ENCODE measurements at places on chromosomes 5 and 9.

GRCh38 chr9:26244661-26245451, 566.6 kb upstream of the TUSC1 start:
- DNase-seq = no peak

DNA sequence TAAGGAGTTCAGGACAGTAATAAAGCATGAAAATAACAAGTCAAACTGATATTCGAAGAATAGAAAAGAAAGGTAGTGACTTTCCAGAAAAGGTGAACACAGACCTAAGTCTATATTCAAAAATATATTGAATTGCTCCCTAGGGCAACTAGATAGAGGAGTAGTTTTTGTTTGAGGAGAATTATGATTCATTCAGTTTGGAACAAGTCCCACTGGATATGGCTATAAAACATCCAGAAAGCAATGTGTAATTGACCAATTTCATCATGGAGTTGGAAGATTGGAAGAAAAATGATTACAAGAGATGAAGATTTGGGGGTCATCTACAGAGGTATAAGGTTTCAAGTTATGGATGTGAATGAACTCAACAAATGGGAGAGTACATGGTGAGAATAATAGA, 117.5 kb upstream of the ZNF462 start:
- no peak for DNase-seq

GRCh38 chr9:8552732-8553131, 753.2 kb upstream of the DMAC1 start:
- no peak for DNase-seq

- no peak for DNase-seq
These were observed 107.8 kb downstream of the ZNF354C start for GRCh38 chr5:179167871-179168451.

GRCh38 chr9:120783602-120784047, 9.6 kb downstream of the FBXW2 start:
- DNase-seq = no peak

GRCh38 chr5:73158313-73158712, 14.7 kb upstream of the TMEM174 start:
- no peak for DNase-seq

- DNase-seq = no peak
These were observed 127.7 kb upstream of the RAD23B start for GRCh38 chr9:107155244-107155817.

DNA sequence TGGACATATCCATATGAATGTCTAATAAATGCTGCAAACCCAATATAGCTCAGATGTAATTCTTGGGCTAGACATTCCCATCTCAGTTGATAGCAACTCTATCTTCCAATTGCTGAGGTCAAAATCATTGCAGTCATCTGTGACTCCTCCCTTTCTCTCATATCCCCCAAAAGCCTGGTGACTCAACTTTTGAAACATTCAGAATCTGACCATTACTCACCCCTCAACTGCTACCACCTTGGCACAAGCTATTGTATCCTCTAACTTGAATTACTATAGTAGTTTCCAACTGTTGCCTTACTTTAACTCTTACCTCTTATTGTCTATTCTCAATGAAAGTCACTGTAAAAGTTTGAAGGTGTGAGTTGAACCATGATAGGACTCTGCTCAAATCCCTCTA, 600.1 kb upstream of the RGMB start:
- peak; percentile 18 for DNase-seq

DNA sequence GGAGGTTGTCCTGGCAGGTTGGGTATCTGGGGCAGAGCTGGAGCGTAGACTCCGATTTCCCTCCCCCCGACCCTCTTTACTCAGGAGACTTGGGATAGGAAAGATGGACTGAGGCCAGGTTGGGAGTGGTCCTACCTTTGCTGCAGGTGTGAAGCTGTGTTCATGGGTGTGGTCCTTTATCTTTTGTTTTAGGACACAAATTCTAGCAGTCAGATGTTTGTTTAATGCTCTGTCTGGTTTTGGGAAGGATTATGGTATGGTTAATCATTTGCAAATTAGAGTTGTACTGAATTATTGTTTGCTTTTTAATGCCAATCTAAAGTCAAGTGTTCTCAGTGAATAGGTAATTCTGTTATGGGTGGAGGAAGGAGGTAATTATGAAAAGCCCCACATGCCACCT, 14.1 kb upstream of the FAM120AOS start:
- DNase-seq = no peak

DNA sequence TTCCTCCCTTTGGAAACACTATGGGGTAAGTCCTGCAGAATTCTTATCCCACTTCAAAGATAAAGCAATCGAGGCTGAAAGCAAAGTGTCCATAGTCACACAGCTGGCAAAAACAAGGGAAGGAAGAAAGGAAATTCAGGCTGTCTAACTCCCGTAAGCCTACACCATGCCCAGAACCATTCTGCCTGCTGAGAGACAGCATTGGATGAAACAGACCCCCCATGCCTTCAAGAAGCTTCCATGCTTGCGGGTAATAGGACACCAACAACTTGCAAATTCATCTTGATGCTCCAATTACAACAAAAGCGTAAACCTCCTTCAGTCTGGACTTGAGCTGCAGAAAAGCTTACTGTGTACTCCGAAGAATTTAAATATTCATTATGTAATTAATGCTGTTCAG, 181.1 kb upstream of the WWC1 start:
- no peak for DNase-seq

- no peak for DNase-seq
These were observed 56.6 kb downstream of the SLC36A1 start for GRCh38 chr5:151504006-151504405.

GRCh38 chr9:21357479-21358460, 7.1 kb upstream of the IFNA6 start:
- no peak for DNase-seq

DNA sequence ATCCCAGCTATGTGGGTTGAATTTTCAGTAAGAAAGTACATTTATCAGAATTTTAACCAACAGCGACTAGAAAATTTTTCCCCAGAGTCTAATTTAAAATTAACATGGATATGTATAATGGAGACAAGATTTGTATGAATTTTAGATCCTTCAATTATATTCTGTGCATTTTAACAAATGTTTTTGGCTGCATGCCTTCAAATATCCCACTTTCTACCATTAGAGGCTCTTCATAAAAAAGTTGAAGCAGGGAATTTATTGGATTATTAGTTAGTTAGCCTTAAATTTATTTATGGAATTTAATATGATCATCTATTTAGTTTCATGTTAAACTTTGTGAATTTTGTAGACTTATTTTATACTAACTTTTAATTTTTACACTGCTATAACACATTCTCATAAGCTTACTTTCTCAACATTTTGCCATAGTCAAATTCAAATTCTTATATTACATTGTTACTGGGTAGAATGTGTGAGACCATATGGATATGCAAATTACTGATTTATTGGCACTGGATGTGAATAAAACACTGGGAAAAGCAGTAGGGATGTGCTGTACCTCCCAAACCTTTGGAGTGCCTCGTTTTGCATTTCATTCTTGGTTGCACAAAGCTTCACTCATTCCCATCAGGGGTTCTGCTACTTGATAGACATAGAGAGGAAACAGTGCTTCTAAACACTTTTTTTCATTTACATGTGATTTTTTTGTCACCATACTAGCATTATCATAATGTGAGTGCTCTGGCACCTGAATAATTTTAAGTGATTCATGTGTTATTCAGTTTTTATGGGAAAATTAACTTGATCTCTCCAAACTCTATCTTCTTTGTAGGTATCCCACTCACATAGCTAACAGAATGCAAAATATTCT, 491.8 kb upstream of the COX7C start:
- DNase-seq = no peak

- DNase-seq = no peak
These were observed 231.6 kb upstream of the TAS2R1 start for GRCh38 chr5:9861666-9862256.

DNA sequence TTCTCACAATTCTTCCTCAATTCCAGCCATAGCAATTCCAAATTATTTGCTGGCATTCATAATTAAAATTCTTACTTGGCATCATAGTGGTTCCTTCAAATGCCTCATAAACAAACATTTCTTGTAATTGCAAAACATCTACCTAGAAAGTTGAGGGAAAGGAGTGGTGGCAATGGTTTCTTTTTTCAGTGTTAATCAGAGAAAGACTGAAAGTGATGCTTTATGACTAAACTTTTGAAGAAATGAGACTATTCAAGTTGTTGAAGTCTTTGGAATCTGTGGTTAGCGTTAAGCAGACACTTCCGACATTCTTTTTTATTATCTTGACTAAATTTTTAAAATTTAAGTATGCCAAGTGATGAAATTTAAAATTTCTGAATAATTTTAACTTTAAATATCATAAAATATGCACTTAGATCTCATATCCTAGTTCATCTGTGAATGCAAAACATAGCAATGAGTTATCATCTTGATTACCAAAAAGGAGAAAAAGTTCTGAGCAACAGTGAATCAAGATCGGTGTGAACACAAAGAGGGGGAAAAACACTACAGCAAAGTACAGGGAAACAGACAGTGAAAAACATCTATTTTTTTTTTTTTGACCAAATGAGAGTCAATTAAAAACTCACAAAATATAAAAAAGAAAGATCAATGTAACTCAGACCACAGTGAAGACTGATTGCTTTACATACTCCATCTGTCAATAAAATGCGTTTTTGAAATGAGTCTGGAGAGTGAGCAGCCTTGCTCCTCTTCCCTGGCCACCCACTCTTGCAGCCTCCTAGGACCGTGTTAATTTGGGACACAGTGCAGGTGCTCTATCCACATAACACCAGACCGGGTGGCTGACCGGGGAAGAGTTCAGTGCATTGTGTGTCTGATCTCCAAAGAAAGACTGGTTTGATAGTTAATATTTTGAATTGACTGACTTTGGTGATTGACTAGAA, 20.6 kb upstream of the IL7R start:
- DNase-seq = no peak

DNA sequence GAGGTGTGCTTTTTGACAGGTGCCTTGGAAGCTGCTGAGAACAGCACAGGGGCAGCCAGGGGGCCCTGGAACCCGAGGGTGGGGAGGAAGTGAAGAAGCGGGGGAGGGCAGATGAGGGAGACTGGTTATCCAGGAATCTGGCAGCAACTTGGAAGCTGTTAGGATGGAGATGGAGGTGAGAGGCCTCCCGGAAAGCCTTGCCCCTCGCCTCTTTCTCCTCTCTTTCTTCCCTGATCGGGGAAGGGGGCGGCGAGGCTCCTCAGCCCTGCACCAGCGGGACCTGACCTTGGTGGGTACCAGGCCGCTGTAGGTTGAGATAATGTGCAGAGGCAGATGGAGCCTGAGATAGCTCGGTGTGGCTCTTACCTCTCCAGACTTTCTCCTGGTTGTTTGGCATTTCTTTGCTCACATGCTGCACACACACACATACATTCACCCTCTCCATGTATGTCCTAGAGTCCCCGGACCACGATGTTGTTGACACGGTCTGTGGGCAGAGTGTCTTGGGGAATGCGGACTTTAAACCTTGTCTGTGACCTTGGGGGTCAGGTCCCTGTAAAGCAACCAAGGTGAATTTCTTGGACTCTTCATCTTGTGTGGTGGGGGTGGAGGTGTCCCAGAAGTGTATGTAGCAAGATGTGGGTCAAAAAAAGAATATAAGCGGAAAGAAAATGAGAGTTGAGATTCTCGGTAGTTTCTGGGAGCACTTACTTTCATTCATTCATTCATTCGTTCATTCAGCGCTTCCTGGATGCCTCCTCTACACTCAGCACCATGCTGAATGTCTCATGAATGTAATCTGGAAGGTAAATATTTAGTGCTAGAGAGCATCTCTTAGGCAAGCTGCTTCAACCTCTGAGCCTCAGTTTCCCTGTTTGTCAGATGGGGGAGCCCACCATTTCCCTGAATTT, 1.6 kb downstream of the WWC1 start:
- DNase-seq = no peak

- peak; percentile 42 for DNase-seq
These were observed 87.5 kb downstream of the TTLL11 start for GRCh38 chr9:122005597-122005996.

- peak; percentile 83 for DNase-seq
These were observed 129.6 kb downstream of the KCNIP1 start for GRCh38 chr5:170633235-170634081.

DNA sequence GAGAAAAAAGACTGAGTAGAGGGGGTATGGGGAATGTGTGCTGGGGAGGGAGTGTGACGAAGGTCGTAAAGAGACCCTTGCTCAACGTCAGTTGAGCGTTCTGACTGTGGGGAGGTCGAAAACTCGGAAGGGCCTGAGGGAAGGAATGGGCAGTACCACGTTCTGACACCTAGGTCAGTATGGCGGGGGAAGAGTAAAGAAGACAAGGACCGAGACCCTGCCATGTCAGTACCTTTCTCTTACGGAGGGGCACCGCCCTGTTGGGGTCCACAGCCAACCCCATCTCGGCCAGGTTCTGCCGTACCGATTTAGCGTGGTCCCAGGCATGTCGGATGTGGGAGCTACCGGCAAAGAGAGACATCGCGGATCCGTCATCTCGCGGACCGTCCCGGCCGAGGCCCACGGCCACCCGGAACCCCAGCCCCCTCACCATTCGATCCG, 375 bp downstream of the NOP16 start:
- DNase-seq = peak; percentile 36

GRCh38 chr9:123568691-123569688, 213.0 kb downstream of the CRB2 start:
- peak; percentile 17 for DNase-seq

DNA sequence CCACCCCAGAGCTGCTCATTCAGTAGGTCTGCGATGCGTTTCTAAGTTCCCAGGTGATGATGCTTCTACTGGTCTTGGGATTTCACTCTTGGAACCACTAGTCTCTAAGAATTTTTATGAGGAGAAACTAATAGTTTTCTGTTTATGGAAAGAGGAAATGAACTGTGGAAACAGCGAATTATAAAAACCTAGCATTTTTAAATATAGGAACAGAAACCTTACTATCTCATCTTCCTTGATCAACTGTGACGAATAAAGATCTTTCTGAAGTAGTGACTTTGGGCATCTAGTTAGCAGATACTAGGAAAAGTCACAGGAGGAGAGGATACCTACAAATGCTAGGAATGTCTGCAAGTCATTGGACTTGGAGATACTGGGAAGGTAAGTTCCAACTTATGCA, 376.8 kb upstream of the RFX3 start:
- DNase-seq = no peak
